ENCODE measurements at places on chromosomes 3 and 15.

GRCh38 chr15:31098953-31099740, 2.4 kb downstream of the TRPM1 start:
- no peak for DNase-seq

- DNase-seq, result no peak
Measured at GRCh38 chr3:134039161-134039862, 9.6 kb upstream of the SLCO2A1 start.

DNA sequence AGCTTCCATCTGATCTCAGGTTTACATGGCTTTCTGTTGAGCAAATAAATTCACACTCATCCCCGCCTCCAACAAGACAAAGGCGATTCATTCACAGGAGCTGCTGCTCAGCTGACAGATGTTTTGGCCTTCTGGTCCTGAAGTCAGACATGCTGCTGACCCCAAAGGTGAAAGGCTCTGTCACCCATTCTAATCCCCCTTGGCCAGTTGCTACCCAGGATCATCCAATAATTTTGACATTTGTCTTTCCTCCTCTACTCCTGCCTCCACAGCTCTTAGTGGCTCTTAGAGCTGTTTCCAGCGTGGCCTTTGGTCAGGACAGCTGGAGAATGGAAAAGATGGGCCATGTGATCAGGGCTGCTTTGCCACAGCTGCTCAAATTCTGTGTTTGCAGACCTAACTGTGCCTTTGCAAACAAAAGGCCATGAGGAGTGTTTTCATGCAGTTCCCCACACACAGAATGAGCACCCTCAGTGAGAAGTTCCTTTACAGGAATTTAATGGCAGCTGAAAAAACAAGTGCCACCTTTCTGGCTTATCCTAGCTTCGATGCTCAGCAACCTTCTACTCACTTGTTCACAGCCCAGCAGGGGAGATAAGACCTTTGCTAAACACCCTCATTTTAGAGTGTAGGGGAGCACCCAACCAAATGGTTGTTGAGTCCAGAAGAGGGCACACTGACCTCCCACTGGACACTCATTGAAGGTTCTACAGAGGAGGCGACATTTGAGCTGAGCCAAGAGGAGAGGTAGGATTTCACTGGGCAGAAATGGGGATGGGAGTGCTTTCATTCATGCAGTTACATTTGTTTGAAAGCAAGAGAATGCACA, 39.0 kb downstream of the CYP19A1 start:
- no peak for DNase-seq

DNA sequence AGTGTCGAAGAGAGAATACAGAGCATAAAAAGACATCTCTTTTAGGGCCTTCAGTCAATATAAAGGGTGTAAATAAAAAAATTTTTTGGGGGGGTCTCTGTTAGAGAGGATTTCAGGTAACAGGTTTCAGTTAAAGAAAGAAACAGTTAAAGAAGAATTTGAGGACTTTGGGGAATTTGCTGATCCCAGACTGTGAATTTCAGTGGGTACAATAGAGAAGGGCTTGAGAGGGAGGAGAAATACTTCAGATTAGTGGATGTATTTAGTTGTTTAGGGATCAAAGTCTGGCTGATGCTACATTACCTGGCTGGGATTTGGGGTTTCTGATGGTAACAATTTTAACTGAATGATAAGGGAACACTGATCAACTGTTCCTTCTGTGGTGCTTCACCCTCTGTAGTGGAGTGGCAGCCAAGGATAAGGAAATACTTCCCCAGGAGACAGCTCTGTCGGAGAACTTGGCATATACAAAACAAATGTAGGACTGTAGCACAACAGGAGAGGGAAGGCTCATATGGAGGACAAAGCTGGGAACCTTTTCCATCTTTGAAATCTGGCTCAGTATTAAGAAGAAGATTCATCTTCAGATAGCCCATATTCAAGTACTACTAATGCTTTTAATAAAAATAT, 79.2 kb downstream of the MEF2A start:
- DNase-seq, result no peak

- DNase-seq, result no peak
Measured at GRCh38 chr3:69422751-69423150, 36.9 kb upstream of the FRMD4B start.

DNA sequence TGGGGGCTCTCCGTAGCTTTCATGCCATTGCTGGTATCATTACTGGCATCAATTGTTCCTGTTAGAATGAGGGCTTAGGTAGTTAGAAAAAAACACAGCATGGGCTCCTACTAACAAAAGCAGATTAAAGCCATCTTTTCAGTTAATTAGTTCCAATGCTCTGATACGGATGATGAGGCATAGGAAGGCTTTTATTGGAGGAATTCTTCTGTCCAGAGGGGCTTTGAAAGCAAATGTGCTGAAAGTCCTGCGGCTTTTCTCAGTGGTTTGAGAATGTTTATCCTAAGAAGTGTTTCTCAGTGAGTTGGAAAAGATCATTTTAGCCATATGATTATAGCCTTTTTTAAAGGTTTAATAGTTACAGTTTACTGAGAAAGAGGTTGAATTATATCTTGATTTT, 198.5 kb downstream of the THSD4 start:
- no peak for DNase-seq

DNA sequence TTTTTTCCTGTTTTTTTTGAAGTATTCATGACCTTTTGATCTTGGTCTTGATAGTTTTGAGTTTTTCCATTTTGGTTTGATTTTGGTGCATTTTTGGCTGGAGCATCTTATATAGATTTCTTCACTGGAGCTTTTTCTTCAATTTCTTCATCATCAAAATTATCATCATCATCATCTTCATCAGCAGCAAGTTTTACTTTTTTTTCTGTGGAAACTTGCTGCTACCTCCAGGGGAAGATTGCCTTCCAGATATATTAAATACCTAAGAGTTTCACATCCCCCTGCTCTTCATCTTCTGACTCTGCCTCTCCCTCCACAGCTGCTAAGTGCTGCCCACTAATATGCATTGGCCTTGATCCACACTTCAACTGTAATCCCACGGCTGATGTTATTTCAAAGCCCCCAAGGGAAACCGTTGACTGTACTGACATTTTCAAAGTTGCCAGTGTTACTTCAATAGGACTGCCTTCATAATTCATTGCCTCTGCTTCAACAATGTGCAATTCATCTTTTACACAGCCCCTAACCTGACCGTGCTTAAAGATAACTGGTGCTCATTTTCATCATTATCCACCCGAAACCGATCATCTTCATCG, 151.7 kb downstream of the NR1D2 start:
- no peak for DNase-seq

DNA sequence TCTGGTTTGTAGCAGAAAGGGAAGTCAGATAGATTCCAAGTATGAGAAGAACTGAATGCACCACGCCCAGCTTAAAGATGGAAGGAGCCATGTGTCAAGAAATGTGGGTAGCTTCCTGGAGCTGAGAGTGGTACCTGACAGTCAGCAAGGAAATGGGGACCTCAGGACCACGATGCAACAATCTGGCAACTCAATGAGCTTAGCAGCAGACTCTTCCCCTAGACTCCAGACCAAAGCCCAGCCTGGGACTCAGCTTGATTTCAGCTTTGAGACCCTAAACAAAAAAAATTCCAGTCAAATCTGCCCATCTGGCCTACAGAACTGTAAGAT, 24.4 kb downstream of the MIX23 start:
- DNase-seq, result no peak

- DNase-seq, result no peak
Measured at GRCh38 chr3:68336042-68336441, 596.3 kb downstream of the TAFA4 start.

- DNase-seq, result no peak
Measured at GRCh38 chr15:95715906-95716656, 614.4 kb upstream of the NR2F2 start.

GRCh38 chr3:111595232-111595631, at the start of gene ZBED2:
TSS of gene ZBED2 (minus strand) at chr3:111595346. CDS start at chr3:111594201, 1,145 bp downstream.
- DNase-seq, result no peak

- DNase-seq, result peak; percentile 8
Measured at GRCh38 chr15:41116962-41117252, 827 bp upstream of the INO80 start.

DNA sequence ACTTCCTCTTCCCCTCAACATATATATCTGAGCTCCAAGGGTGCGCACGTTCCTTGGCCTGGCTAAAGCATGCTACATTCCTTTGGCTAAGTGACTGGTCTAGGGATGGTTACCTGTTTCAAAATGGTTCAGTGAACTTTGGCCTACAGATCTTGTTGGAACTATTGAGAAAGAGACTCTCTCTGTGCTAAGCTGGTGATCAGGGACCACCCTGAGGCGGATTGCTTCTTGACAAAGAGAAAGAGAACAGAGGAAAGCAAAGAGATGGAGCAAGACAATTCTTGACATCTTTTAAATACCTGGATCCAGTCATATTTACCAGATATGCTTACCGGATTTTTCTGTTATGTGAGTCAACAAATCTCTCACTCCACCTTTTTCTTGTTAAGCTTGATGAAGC, 123.1 kb downstream of the CHST2 start:
- DNase-seq, result no peak

- no peak for DNase-seq
Measured at GRCh38 chr3:4030624-4031023, 231.4 kb downstream of the LRRN1 start.

DNA sequence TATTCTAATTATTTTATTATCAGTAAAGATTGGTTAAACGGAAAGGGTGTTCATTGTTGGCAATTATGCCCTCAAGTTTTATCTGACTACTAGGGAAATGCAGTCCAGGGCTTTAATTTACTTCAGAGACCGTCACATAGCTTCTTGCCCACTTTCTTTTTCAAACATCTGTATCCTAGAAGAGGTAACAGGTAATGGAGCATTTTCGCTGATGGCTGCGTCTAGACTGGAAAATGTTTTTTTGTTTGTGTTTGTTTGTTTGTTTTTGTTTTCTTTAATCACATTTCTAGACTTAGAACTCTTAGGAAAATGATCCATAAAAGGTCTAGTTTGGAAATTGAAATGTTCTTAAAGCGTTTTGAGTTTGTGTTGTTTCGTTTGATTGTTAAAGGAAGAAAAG, 71.4 kb downstream of the ANXA2 start:
- no peak for DNase-seq

DNA sequence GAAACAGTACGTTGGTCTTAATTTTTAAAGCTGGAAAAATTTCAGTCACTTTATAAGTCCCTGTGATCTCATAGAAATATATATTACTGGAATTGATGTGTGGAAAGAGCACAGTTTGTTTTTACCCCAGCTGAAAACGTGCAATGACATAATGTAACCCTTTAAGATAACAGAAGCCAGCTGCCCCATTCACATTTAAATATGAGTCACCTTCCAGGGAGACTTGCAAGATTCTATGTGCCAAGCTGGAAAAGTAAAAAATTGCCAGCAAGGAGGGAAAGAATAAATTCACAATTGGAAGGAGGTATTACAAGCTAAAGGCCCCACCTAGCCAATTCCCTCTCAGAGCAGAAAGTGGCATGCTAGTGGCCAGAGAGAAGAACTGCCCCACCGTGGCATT, 50.2 kb downstream of the SAMMSON start:
- DNase-seq, result no peak

- DNase-seq, result no peak
Measured at GRCh38 chr3:6249679-6250078, 611.2 kb upstream of the GRM7 start.

DNA sequence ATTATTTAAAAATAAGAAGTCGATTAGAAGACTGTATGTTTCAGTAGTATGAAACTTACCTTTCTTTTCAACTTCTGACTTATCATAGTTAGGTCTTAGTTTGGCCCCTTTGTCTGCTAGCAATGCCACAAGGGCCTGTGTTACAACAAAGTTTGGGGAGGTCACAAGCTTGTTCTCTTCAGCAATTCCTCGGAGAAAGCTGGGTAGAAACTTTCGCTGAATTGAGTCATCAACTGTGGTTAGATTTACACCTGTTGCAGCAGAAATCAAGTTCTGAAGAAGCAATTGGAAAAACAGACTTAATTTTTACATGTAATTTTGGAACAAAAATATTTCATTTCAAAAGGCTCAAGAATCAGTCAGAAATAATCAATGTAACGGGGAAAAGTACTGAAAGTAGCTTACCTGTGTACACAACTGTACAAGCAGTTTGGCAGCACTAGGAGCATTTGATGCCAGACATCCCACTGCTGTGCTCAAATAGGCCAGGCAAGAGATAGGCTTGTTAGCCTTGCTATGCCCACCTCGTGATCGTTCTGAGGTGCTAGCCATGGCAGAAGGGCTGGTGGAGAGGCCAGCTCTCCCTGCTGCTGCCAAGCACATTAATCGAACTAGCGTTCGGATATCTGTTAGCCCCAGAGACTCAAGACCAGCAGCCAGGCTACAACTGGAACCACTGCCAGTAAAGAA, 58.6 kb downstream of the FBXL22 start:
- no peak for DNase-seq

- no peak for DNase-seq
Measured at GRCh38 chr15:38164061-38164460, 88.6 kb upstream of the SPRED1 start.

DNA sequence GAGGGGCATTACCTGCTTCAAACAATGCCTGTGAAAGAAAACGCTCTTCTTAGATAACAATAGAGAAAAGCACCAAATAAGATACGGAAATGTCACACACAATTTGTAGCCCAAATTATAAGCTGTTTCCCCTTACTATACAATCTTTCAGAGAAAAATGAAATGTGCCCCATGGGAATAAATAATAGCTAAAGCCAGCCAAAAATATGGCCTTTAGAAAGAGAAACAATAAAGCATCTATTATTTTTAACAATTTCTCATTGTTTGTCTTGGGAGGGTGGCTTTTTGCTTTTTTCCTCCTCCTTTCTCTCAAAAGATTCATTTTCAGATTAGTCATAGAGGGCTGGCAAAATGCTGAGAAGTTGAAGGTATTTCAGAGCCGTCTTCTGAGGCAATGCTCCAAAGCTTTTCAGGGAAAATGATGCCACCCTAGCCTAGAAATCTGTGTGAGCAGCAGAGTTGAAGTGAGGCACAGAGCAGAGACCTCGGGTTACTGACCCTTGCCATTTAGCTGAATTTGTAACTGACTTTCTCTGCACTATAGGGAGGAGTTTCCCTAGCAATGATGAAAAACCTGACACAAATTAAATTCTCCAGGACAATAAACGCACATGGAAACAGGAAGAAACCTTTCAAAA, 86.3 kb upstream of the PRICKLE2 start:
- DNase-seq, result no peak

DNA sequence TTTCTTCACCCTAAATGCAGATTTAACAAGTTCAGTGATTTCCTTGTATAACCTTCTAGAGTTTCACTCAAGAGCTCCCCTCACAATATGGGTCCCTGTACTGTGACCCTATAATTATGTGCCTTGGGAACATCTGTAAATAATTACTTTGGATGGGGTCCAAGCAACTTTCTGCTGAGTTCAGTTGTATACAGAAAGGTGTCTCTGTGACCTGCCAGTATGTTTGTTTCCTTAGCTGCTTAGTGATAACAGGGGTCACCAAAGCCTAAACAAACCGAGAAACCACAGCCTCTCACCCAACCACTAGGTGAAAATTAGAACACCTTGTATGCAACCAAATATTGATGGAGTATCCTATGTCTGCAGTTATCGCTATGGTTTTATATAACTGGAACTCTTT, 29.8 kb upstream of the SLC25A36 start:
- no peak for DNase-seq
